Osteocyte (in vitro differentiated cells): ENCODE measurements at places on chromosomes 3 and 15.

- no peaks in the 10 kb centered on the region for H3K36me3 ChIP-seq
- no peak overlapping the region for H3K4me3 ChIP-seq
- peaks cover 24% of the 10 kb centered on the region for H3K4me1 ChIP-seq
- H3K27ac ChIP-seq: no peak overlapping the region
- H3K27me3 ChIP-seq: peaks cover 60% of the 10 kb centered on the region
Observed at GRCh38 chr3:152833089-152833488, 1.8 kb upstream of the P2RY1 start.

DNA sequence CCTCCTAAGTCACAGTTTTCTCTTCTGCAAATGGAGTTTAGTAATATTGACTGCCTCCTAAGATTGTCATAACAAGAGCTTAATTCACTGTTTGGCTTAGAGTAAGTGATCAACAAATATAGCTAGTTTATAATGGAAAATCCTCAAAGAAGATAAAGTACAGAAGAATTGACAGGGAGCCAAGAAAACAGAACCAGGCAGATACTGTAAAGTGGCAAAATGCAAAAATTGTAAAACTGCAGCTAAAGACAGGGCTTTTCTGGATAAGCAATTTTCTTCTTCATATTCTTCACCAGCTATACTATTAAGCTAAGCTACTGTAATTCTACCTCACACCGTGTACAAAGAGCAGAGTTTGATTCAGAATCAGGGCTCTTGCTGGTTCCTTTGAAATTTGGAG, 148.6 kb downstream of the ARPP21 start:
- H3K4me3 ChIP-seq: no peak overlapping the region
- H3K36me3 ChIP-seq: no peaks in the 10 kb centered on the region
- H3K4me1 ChIP-seq: peaks cover 7% of the 10 kb centered on the region
- no peaks in the 10 kb centered on the region for H3K27me3 ChIP-seq
- H3K27ac ChIP-seq: no peak overlapping the region

- peaks cover 64% of the 10 kb centered on the region for H3K4me1 ChIP-seq
- no peaks in the 10 kb centered on the region for H3K27me3 ChIP-seq
- H3K27ac ChIP-seq: no peak overlapping the region
- H3K4me3 ChIP-seq: no peak overlapping the region
Observed at GRCh38 chr15:74243431-74243830, 7.3 kb downstream of the CCDC33 start.

DNA sequence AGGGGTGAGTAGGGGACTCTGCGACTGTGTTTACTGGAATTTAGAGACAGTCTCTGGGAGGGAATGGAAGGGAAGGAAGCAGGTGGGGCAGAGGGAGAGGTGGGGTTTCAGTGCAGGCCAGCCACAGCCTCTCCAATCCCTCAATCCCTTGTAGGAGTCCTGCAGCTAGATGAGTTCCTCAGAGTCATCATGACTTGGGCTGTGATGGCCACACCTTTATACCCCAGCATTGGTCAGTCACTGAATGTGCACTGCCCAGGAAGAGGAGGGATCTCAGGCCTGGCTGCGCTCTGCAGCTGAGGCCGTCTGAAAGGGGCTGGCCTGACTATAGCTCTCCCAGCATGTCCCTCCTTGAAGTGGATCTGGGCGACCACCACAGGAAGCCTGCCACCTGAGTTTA, 67.3 kb upstream of the GLCE start:
- no peak overlapping the region for H3K4me3 ChIP-seq
- DNase-seq: no peak
- H3K27me3 ChIP-seq: peaks cover 10% of the 10 kb centered on the region
- no peaks in the 10 kb centered on the region for H3K36me3 ChIP-seq
- H3K27ac ChIP-seq: no peak overlapping the region

DNA sequence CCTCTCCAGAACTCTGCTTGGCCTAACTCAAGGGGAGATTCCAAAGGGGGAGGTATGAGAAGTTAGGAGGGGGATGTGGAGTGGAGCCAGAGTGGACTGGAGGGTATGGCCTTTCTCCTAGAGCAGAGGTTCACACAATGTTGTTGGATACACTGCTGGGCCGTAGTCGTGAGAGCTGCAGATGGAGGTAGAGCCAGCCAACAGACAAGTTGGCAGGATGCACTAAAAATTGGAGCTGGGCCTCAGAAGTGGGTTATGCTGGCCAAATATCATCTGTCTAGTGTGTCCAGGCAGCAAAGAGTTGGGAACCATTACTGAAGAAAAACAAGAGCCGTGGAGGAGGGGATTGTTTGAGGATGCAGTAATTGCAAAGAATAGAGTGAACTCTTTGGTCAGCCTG, 27.7 kb upstream of the LRRFIP2 start:
- no peak overlapping the region for H3K27ac ChIP-seq
- H3K4me3 ChIP-seq: no peak overlapping the region
- H3K4me1 ChIP-seq: peaks cover 18% of the 10 kb centered on the region
- H3K36me3 ChIP-seq: no peaks in the 10 kb centered on the region

- H3K4me3 ChIP-seq: no peak overlapping the region
- H3K27ac ChIP-seq: no peak overlapping the region
- DNase-seq: no peak
- H3K36me3 ChIP-seq: peaks cover 13% of the 10 kb centered on the region
- H3K27me3 ChIP-seq: no peaks in the 10 kb centered on the region
Observed at GRCh38 chr15:82133251-82133650, 87.4 kb upstream of the MEX3B start.

DNA sequence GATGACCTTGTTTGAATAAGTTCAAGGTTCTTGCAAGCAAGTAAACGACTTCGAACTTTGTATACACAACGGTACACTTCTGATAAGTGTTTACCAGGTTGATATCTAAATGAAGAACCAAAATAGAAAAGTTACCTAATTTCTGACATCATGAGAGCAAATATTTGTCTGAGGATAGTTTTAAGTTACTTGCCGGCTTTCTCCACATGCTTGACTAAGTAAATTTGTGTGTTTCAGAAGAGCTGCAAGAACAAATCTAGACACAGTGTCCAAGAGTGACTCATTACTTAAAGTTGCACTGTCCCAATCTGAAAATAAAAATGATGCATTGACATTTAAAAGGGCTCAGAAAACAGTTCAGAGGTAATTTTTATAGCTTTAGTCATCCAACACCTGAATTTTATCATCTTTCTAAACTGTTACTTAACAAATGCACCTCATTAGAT, 115.1 kb downstream of the HERC1 start:
- H3K4me3 ChIP-seq: no peak overlapping the region
- DNase-seq: no peak
- H3K36me3 ChIP-seq: peaks cover 49% of the 10 kb centered on the region
- H3K4me1 ChIP-seq: peaks cover 9% of the 10 kb centered on the region
- H3K27me3 ChIP-seq: no peaks in the 10 kb centered on the region
